Spleen (tissue), 13 donors: ENCODE measurements at places on chromosomes 1 and 21. TPM values are rescaled to one million over a fixed set of nuclear protein-coding genes. Genes with fewer than 3 reads are reported as not detected.
A peak's percentile ranks its signal among the peaks of the same experiment; 100 is the strongest.

GRCh38 chr21:44443891-44444285, 11.4 kb upstream of the LRRC3 start:
- DNase-seq: peak; percentile 62
- H3K36me3 ChIP-seq: peaks cover 51% of the 10 kb centered on the region
- H3K27ac ChIP-seq: no peak overlapping the region
- no peak overlapping the region for H3K4me3 ChIP-seq
- H3K27me3 ChIP-seq: peaks cover 3% of the 10 kb centered on the region
- no peaks in the 10 kb centered on the region for H3K4me1 ChIP-seq

GRCh38 chr1:248822148-248823032, 3.3 kb downstream of the SH3BP5L start:
- H3K27ac ChIP-seq: peak overlapping the region; percentile 60
- H3K27me3 ChIP-seq: no peaks in the 10 kb centered on the region
- peak; percentile 72 for DNase-seq
- peaks cover 15% of the 10 kb centered on the region for H3K36me3 ChIP-seq
- peaks cover 90% of the 10 kb centered on the region for H3K4me1 ChIP-seq
- H3K4me3 ChIP-seq: no peak overlapping the region

GRCh38 chr1:21691739-21692138, 22.6 kb upstream of the RAP1GAP start:
- H3K27ac ChIP-seq: no peak overlapping the region
- H3K4me3 ChIP-seq: no peak overlapping the region
- no peaks in the 10 kb centered on the region for H3K4me1 ChIP-seq
- H3K36me3 ChIP-seq: peaks cover 100% of the 10 kb centered on the region
- no peak for DNase-seq

GRCh38 chr1:239386453-239387303, at the start of gene CHRM3:
Gene CHRM3, plus strand, starts transcription at chr1:239386568. Its CDS starts 520,884 bp downstream, at chr1:239907452.
- DNase-seq: no peak

- H3K4me1 ChIP-seq: peaks cover 23% of the 10 kb centered on the region
- H3K27me3 ChIP-seq: no peaks in the 10 kb centered on the region
- no peaks in the 10 kb centered on the region for H3K36me3 ChIP-seq
- H3K4me3 ChIP-seq: no peak overlapping the region
- no peak overlapping the region for H3K27ac ChIP-seq
- no peak for DNase-seq
These were observed 15.6 kb downstream of the PRKACB start for GRCh38 chr1:84159533-84160240.

DNA sequence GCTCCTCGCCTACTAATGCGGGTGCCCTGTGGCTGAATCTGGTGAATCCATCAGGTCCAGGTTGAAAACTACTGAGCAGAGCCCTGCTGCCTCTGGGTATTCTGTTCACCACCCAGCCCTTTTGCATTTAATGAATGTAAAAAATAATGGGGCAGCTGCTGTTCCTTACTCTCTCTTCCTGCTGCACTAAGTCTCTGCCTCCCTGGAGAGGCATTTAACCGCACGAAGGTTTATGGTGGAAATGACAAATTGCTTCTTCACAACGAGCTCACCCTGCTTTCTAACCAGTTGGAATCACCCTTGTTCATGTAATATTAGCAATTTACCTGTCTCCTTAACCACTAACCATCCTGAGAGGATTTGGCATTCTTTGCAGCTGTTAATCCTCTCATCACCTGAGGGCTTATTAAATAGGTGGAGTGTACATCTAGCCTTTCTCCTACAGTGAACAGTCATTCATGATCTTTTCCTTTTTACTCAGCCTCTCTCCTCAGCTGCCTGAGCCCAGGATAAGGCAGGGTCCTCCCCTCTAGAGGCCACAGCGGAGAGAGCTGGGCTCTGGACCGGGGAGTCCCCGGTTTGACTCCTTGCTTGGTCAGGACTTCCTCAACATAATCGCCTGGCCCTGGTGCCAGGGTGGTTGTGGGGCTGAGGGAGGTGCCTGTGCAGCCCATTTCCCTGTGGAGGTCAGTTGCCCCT, 97.6 kb downstream of the NOS1AP start:
- no peak for DNase-seq
- no peak overlapping the region for H3K27ac ChIP-seq
- no peaks in the 10 kb centered on the region for H3K4me1 ChIP-seq
- no peaks in the 10 kb centered on the region for H3K27me3 ChIP-seq

- no peak overlapping the region for H3K4me3 ChIP-seq
- no peaks in the 10 kb centered on the region for H3K36me3 ChIP-seq
- peaks cover 5% of the 10 kb centered on the region for H3K4me1 ChIP-seq
- no peak overlapping the region for H3K27ac ChIP-seq
- H3K27me3 ChIP-seq: no peaks in the 10 kb centered on the region
These were observed 12.5 kb upstream of the SPSB1 start for GRCh38 chr1:9280015-9280860.

GRCh38 chr1:244047621-244048255, 3.3 kb upstream of the ZBTB18 start:
- DNase-seq: no peak
- H3K27me3 ChIP-seq: no peaks in the 10 kb centered on the region
- H3K36me3 ChIP-seq: no peaks in the 10 kb centered on the region
- H3K4me1 ChIP-seq: peaks cover 22% of the 10 kb centered on the region

DNA sequence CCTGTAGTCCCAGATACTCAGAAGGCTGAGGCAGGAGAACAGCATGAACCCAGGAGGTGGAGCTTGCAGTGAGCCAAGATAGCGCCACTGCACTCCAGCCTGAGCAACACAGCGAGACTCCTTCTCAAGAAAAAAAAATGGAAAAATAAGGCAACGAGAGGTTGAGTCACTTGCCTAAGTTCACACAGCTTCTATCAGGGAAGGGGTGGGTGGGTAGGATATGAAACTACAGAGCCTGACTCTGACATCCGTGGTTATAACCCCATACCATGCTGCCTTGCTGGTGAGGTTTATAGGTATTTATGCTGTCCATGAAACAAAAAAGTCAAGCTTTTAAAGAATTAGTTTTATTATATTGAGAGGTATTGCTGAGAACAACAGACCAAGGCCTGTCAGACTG, 61.5 kb upstream of the RAB4A start:
- H3K4me3 ChIP-seq: no peak overlapping the region
- H3K27me3 ChIP-seq: no peaks in the 10 kb centered on the region
- H3K27ac ChIP-seq: no peak overlapping the region

- H3K4me3 ChIP-seq: no peak overlapping the region
- H3K36me3 ChIP-seq: no peaks in the 10 kb centered on the region
- no peaks in the 10 kb centered on the region for H3K4me1 ChIP-seq
- no peak for DNase-seq
These were observed 8.4 kb upstream of the C1orf185 start for GRCh38 chr1:51093581-51093980.

DNA sequence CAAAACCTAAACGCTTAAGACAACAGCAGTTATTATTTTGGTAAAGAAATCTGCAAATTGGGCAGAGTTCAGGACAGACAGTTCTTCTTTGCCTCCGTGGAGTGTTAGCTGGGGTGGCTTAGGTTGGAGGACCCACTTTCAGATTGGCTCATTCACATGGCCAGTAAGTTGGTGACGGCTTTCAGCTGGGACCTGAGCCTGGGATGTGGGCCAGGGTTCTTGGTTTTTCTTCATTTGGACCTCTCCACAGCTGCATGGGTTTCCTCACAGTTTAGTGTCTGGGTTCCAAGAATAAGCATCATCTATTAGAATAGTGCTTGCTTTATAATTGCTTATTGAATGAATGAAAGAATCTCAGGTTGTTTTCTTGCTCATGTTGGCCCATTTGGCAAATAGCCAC, 72.2 kb downstream of the ATF6 start:
- no peak overlapping the region for H3K27ac ChIP-seq
- peaks cover 17% of the 10 kb centered on the region for H3K36me3 ChIP-seq
- no peak overlapping the region for H3K4me3 ChIP-seq
- no peak for DNase-seq
- no peaks in the 10 kb centered on the region for H3K4me1 ChIP-seq

- H3K27me3 ChIP-seq: no peaks in the 10 kb centered on the region
- H3K4me1 ChIP-seq: no peaks in the 10 kb centered on the region
- no peak for DNase-seq
- no peak overlapping the region for H3K4me3 ChIP-seq
- no peaks in the 10 kb centered on the region for H3K36me3 ChIP-seq
These were observed 23.1 kb upstream of the ERI3 start for GRCh38 chr1:44377925-44378784.

GRCh38 chr1:77412069-77412819, 130.4 kb downstream of the AK5 start:
- H3K4me3 ChIP-seq: no peak overlapping the region
- H3K27ac ChIP-seq: no peak overlapping the region
- H3K4me1 ChIP-seq: peaks cover 9% of the 10 kb centered on the region
- no peaks in the 10 kb centered on the region for H3K36me3 ChIP-seq

Gene LCE1A
- polyA plus RNA-seq: not detected

Gene CFAP74
- 0.03 TPM for polyA plus RNA-seq

Gene FHAD1
- polyA plus RNA-seq: 0.43 TPM

Gene ADCY10
- not detected for polyA plus RNA-seq

Gene CD247
- 16.0 TPM for polyA plus RNA-seq

Gene BRINP3
- polyA plus RNA-seq: not detected

Gene NPPB
- 0.80 TPM for polyA plus RNA-seq

Gene ABCG1
- polyA plus RNA-seq: 14.6 TPM

Gene RNF2
- 5.2 TPM for polyA plus RNA-seq

Gene USP1
- polyA plus RNA-seq: 16.7 TPM

Gene TSNAX
- 14.0 TPM for polyA plus RNA-seq
